Aorta (tissue), 5 donors: ENCODE measurements at places on chromosomes 6 and 20.

GRCh38 chr6:24900917-24901697 is 34.7 kb downstream of the RIPOR2 start:
- no peak for DNase-seq

DNA sequence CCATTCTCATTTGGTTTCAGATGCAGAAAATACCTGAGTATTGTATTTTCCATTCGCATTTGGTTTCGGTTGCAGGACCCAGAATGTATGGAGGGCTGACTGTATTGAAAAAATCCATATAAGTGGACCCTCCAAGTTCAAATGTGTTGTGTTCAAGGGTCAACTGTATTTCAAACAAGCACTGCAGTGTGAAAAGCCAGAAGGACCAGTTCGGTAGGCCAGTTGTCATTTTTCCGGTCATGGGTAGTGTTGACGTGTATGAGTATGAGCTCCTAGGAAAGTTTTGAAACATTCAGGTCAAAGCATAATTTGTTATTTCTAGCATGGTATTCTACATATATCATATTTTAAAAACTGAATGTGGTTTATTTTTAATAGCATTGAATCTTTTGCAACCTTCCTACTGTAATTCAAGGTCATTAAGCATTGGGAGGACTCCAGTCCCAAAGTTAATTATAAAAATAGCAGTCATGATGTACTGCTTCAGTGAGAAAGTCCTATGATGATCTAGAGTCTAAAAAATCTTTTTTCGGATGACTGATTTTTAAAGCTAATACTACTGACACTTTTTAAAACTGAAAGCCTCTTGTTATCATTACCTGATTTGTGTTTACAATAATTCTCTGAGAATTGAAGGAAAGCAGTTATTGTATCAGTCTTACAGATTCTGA is 18.9 kb downstream of the NHSL1 start:
- no peak for DNase-seq

- peak; percentile 70 for DNase-seq
Measured at GRCh38 chr6:12749531-12750379, 33.2 kb downstream of the PHACTR1 start.

DNA sequence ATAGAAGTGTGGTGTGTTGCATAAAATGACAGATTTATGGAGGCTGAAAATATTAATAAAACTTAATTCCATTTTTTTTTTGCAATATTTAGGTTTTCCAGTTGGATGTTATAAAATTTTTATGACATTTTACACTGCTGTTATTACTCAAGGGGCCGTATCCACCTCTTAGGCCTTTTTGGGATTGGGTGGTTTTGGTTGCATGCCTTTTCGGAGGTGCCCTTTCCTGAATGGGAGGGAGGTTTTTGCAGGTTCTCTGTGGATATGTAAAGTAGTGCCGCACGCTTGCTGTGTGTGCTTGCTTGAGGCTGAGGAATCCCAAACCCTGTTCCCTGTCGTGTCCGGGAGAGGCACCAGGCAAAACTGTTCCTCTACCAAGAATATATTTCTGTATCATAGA is 6.8 kb downstream of the ARID1B start:
- DNase-seq = no peak

- DNase-seq = no peak
Measured at GRCh38 chr20:48787861-48788375, 39.9 kb downstream of the PREX1 start.

GRCh38 chr6:11467364-11467763 is 70.2 kb upstream of the TMEM170B start:
- DNase-seq = no peak

- DNase-seq = peak; percentile 72
Measured at GRCh38 chr6:32627831-32628230, 9.4 kb upstream of the HLA-DQA1 start.
